HCT116 (cell line): ENCODE measurements at places on chromosomes 11 and 22. TPM values are rescaled to one million over a fixed set of nuclear protein-coding genes. Genes with fewer than 3 reads are reported as not detected.
A peak's percentile ranks its signal among the peaks of the same experiment; 100 is the strongest.

HBG2 gene
- 48.1 TPM for total RNA-seq

LRRC55 gene
- total RNA-seq: not detected

UQCC3 gene
- total RNA-seq: 17.9 TPM

ANO3 gene
- not detected for total RNA-seq

GLB1L3 gene
- not detected for total RNA-seq

DNA sequence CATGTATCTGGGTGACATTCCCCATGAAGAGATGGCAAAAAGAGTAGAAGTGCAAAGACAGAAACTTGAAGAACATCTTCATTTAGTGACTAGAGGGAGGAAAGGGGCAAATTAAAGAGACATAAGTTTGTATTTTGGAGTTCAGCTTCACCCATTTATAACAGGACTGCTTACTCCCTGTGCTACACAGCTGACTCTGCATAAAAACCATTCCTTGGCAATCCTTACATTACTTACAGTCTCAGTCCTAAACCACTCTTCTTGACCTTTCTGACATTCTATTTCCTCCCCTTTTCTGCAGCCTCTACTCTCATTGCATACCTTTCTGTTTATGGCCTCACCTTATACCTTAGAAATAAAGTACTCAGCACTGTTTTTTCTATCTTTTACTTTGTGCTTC is 6.8 kb upstream of the SERGEF start:
- no peaks in the 10 kb centered on the region for H3K36me3 ChIP-seq
- no peak overlapping the region for H3K27ac ChIP-seq
- DNase-seq: no peak
- H3K4me3 ChIP-seq: no peak overlapping the region

DNA sequence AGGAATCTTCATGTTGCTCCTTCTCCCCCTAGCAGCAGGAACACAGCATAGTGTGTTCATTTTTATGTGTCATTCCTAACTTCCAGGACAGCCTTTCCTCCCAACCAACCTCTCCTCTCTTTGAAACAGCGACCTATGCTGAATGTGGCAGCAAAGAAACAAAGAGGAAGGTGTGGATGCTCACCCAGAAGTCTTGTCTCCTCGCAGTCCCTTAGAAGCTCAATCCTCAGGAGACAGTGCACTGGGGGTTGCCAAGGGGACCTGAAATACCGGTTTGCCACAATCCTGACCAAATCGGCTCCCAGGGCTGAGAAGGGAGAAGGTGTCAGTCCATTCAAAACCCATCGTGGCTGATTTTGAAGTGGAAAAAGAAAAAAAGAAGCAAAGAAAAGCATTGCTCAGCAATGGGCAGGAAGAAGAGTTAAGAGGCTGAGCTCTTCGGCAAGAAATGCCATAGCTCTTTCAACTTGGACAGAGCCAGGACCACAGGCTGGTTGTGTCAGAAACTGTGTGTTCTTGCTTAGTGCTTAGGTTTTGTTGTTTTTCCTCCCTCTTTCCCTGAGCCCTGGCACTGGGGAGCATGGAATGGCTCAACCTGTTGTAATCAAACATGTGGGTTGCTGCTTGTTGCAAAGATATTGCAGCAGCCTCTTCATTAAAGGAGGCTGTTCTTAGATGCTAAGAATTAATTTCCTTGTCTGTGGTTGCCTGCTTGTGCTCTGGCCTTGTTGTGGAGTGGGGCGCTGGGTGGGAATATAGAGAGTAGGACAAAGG is 30.4 kb upstream of the TENM4 start:
- no peak overlapping the region for H3K4me3 ChIP-seq
- H3K4me1 ChIP-seq: no peaks in the 10 kb centered on the region
- no peaks in the 10 kb centered on the region for H3K36me3 ChIP-seq
- no peak overlapping the region for H3K27ac ChIP-seq
- DNase-seq: no peak
- no peaks in the 10 kb centered on the region for H3K27me3 ChIP-seq

DNA sequence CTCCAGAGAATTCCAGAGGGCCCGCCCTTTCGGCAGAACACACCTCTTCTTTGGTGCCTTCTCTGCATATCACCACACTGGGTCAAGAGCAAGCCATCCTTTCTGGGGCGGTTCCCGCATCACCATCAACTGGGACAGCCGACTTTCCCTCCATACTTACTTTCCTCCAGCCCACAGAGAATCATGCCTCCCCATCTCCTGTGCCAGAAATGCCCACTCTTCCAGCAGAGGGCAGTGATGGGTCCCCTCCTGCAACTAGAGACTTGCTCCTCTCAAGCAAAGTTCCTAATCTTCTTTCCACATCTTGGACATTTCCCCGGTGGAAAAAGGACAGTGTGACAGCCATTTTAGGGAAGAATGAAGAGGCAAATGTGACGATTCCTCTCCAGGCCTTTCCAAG is 157.7 kb downstream of the C11orf91 start:
- no peak overlapping the region for H3K4me3 ChIP-seq
- peak; percentile 22 for DNase-seq
- no peaks in the 10 kb centered on the region for H3K27me3 ChIP-seq

GRCh38 chr11:45924036-45924915 is 1.8 kb downstream of the LARGE2 start:
- H3K27me3 ChIP-seq: no peaks in the 10 kb centered on the region
- H3K27ac ChIP-seq: no peak overlapping the region; the same call in 1 of the 2 replicates
- peaks cover 12% of the 10 kb centered on the region for H3K4me1 ChIP-seq
- peaks cover 32% of the 10 kb centered on the region for H3K36me3 ChIP-seq

GRCh38 chr22:45852826-45853225 is 124.1 kb downstream of the WNT7B start:
- H3K27ac ChIP-seq: no peak overlapping the region
- no peak overlapping the region for H3K4me3 ChIP-seq
- peaks cover 15% of the 10 kb centered on the region for H3K36me3 ChIP-seq

GRCh38 chr11:17405232-17406005 is 17.0 kb upstream of the KCNJ11 start:
- peak overlapping the region; percentile 33; the same call in 1 of the 2 replicates for H3K27ac ChIP-seq
- H3K4me1 ChIP-seq: no peaks in the 10 kb centered on the region; the same call in 1 of the 2 replicates
- H3K36me3 ChIP-seq: no peaks in the 10 kb centered on the region

- no peak overlapping the region for H3K4me3 ChIP-seq
- peaks cover 20% of the 10 kb centered on the region for H3K4me1 ChIP-seq
- H3K27ac ChIP-seq: no peak overlapping the region
- no peak for DNase-seq
- peaks cover 6% of the 10 kb centered on the region; the same call in 1 of the 2 replicates for H3K27me3 ChIP-seq
These were observed 5.2 kb downstream of the DGAT2 start for GRCh38 chr11:75773595-75774353.

- no peaks in the 10 kb centered on the region for H3K27me3 ChIP-seq
- no peak overlapping the region for H3K4me3 ChIP-seq
- no peak for DNase-seq
- no peak overlapping the region for H3K27ac ChIP-seq
These were observed 15.1 kb upstream of the SLC3A2 start for GRCh38 chr11:62865635-62866034.

- H3K4me3 ChIP-seq: no peak overlapping the region
- H3K4me1 ChIP-seq: no peaks in the 10 kb centered on the region
- H3K36me3 ChIP-seq: no peaks in the 10 kb centered on the region
- H3K27me3 ChIP-seq: peaks cover 8% of the 10 kb centered on the region
- no peak overlapping the region for H3K27ac ChIP-seq
- DNase-seq: no peak
These were observed 8.7 kb upstream of the MPPED2 start for GRCh38 chr11:30594646-30595411.

GRCh38 chr11:96715208-96715607 is 325.4 kb downstream of the JRKL start:
- no peaks in the 10 kb centered on the region for H3K36me3 ChIP-seq
- H3K4me1 ChIP-seq: no peaks in the 10 kb centered on the region
- no peak for DNase-seq
- no peak overlapping the region for H3K4me3 ChIP-seq

- H3K27me3 ChIP-seq: no peaks in the 10 kb centered on the region
- H3K4me1 ChIP-seq: peaks cover 6% of the 10 kb centered on the region; the same call in 1 of the 2 replicates
- peaks cover 3% of the 10 kb centered on the region; the same call in 1 of the 2 replicates for H3K36me3 ChIP-seq
- H3K4me3 ChIP-seq: no peak overlapping the region
These were observed 78.9 kb upstream of the ARHGAP32 start for GRCh38 chr11:129271030-129271429.
